NCI-H2227 treated with DMSO at 0.1 percent for 48 hours (cell line): ENCODE measurements at places on chromosomes 2 and 18.

- DNase-seq: no peak
These were observed 91.0 kb downstream of the VWA3B start for GRCh38 chr2:98177986-98178385.

DNA sequence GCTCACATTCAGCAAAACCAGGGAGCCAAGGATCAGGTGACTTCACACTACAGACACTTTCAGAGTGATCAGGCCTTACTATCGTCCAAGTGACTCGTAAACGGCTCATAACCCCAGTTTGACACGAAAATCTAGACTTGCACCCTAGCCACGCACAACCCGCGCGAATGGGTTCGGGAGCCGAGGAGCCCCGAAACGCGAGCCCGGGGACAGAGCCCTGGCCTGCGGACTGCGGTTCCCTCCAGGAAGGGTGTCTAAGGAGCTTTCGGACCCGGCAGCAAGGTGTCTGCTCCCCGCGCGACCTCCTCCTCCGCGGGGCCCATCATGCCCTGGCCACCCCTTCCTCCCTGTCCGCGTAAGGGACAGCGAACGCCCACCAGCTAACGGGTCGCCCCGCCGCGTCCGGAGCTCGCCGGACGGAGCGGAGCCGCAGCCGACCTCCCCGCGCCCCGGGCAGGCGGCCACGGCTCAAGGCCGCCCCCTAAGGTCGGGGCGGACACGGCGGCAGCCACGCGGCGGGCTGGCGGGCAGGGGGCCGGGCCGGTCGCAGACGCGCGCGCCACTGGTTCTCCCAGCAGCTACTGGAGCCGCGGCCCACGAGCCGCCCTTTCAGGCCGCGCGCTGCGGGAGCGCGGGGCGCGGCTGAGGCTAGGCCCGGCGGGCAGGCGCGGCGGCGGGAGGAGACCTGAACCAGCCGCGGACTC, 575 bp downstream of the ATL2 start:
- peak; percentile 20 for DNase-seq

- DNase-seq: no peak
These were observed 237.5 kb downstream of the ZBTB7C start for GRCh38 chr18:48171490-48172188.

DNA sequence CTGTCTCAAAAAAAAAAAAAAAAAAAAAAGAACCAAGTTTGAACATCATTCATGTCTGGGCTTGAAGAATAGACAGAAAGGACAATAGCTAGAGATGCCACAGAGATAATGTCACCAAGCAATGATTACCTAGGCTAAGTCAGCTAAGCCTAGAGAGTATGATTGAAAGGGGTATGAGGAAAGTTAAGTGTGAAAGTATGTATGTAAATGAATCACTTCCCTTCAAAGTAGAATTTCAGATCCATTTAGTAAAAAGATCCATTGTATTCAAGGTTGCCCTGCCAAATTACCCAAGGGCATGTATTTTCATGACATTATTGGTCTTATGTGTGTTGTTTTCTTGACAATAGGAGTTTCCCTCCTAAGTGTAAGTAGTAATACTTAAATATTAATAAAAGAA, 34.1 kb upstream of the SLC39A10 start:
- DNase-seq: no peak

DNA sequence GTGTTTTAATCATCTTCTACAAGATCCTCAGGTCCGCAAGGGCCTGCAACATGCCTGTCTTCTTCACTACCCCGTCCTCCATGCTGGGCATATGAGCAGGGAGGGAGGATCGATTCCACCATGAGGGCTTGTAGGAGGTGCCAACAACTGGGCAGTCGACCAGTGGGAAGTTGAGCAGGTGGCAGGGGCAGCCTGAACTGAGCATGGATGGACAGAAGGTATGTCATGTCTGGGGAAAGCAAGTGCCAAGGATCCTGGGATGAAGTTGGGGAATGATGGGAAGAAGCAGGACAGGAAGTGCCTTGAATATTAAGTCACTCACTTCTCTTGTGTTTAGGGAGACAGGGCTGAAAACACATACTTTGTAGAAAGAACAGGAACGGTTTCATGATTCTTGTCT, 44.7 kb downstream of the CTIF start:
- DNase-seq: no peak

DNA sequence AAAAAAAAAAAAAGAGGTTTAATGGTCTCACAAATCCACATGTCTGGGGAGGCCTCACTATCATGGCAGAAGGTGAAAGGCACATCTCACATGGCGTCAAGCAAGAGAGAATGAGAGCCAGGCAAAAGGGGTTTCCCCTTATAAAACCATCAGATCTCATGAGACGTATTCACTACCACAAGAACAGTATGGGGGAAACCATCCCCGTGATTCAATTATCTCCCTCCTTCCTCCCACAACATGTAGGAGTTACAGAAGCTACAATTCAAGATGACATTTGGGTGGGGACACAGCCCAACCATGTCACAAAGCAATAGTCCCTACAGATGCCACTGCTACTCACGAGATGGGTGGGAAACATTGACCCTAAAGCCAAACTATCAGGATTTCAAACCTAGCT, 392.7 kb upstream of the ID2 start:
- DNase-seq: no peak

- no peak for DNase-seq
These were observed 2.9 kb downstream of the MXD1 start for GRCh38 chr2:69917852-69918251.

DNA sequence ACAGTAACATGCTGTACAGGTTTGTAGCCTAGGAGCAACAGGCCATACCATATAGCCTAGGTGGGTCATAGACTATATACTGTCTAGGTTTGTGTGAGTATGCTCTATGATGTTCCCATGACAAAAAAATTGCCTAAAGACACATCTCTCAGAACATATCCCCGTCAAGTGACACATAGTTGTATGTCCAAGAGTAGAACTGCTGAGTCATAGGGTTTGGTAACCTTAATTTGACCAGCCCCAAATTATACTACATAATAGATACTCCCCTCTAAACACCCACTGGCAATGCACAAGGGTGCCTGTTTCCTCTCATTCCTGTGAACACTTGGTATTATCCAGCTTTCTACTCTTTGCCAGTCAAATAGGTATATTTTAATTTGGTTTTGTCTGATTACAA, 161.6 kb downstream of the LCLAT1 start:
- no peak for DNase-seq

DNA sequence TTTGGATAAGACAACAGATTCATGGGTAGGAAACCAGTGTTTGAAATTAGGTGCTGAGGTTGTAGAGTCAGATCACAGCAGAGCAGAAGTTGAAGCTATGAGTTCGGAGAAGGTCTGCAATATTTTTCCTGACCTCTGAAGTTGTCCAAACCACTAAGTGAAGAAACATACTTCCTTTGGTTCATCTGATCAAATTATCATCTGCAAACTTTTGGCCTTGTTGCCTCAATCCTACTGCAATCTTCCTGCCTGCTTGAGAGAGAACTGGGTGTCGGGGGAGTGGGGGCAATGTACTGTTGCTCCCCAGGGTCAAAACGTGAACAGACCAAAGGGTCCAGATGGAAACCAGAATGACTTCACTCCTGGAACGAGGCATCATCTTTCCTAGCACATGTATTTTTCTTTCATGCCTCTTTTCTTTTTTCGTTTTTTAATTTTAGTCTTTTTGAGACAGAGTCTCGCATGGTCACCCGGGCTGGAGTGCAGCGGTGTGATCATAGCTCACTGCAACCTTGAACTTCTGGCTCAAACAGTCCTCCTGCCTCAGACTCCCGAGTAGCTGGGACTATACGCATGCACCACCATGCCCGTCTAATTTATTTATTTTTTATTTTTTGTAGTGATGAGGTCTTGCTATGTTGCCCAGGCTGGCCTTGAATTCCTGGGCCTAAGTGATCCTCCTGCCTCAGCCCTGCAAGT, 42.7 kb downstream of the RAB31 start:
- no peak for DNase-seq

DNA sequence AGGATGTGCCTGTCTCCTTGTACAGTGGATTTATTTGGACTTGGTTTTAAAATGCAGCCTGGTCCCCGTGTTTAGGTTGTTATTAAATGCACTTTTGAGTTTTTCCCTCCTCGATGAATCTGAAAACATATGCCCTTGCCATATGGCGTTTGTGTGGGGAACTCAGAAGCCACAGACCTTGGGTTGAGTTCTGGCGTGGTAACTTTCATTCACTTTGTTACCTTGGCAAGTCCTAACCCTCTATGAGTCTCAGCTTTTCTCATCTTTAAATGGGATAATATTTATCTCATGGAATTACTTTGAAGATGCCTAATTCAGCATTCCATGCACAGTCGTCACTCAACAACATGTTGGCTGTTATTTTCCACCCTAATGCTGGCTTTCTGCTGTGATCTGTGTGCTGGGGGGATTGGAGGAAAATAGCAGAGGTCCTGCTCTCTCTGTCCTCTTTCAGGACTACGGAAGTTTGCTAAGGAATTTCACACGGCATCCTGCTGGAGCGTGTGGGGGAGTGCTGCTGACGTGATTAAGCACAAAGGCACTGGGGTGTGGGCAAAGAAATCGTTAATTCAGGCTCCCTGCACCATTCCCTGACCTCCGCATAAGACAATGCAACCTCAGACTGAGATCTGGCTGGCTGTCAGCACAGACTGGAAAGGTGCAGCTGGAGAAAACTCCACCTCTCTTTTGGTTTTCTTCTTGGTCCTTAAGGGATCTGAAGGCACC, 61.7 kb downstream of the LDLRAD4 start:
- no peak for DNase-seq

- DNase-seq: no peak
These were observed 9.5 kb downstream of the USP40 start for GRCh38 chr2:233556881-233557736.

DNA sequence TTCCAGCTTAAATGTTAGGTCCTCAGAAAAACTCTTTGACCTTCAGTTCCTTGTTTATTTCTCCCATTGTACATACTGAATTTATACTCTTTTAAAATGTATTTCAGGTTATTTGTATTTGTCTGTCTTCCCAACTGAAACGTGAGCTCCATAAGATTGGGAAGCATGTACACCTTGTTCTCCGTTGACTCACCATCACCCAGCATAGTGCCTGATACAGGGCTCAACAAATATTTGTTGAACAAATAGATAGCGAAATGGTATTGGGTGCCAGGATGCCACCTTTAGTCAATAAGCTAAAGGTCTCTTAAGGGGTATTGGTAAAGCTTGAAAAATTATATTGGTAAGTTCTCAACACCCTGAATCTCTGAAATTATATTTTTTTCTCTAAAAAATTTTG, 1841.3 kb upstream of the CELF4 start:
- no peak for DNase-seq

GRCh38 chr18:35689728-35690127, 108.2 kb downstream of the GALNT1 start:
- DNase-seq: no peak

DNA sequence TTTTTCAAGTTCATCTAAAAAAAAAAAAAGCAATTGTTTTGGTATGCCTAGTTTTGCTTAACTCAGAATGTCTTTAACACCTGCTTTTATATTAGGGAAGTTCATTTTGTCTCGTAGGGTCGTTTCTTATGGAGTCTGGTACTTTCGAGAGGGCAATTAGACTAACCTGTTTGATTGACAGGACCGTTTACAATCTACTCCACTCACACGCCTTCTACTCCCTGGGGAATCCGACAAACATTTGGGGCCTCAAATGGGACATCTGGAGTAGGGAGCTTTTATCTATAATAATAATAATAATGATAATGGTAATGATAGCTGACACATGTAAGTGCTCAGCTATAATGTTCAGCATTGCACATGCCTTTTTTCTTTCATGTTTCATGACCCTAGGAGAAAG, 261.6 kb upstream of the RASGRP3 start:
- peak; percentile 98 for DNase-seq

DNA sequence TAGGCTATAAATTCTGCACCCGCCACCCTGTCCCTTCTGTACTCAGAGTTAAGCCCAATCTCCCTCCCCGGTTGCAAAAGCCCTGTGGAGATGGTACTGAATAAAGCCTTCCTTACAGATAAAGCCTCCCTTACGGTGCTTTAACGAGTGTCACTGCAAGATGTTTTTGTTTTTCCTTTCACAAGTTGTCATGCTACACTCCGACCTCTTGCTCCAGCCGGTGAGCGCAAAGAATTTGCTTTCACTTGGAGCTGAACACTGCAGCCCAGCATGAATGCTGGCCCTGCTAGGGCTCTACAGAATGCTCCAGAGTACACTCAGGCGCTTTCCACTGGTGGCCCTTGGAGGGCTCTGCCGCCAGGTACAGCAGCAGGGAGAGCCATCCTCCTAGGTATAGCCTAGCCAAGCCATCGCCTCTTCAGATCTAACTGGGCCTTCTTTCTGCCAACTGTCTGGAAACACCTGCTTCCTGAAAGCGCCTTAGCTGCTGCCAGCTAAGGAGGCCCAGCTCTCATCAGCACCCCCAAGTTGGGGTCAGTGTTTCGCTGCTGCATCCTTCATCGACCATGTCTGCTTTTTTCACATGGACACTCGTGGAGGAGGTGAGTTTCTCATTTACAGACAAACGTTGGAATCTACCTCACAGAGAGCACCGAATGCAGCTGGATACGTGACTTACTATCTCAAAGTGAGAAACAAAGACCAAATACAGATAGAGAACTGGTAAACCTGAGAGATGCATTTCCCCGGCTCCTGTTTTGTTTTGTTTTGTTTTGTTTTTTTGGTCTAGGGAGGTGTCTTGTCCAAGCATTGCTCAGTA, 13.4 kb upstream of the CREG2 start:
- DNase-seq: no peak

DNA sequence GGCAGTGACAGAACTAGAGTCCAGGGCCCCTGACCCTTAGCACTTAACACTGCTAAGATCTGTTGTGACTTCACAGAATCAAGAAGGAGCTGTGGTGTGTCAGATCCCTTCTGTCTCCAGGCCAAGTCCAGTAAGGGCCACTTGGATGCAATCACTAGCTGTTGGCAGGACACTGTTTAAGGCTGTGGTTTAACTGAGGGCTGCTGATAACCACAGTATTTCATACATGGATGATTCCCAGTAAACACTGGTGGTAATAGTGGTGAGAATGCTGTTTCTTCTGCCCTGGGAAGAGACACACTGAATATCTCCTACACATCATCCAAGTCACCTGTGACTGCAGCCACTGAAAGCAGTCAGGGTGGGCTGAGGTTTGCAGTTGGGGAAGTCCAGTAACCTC, 77.7 kb upstream of the FBXO11 start:
- DNase-seq: no peak

GRCh38 chr2:222000326-222000725, 298.5 kb downstream of the PAX3 start:
- no peak for DNase-seq

DNA sequence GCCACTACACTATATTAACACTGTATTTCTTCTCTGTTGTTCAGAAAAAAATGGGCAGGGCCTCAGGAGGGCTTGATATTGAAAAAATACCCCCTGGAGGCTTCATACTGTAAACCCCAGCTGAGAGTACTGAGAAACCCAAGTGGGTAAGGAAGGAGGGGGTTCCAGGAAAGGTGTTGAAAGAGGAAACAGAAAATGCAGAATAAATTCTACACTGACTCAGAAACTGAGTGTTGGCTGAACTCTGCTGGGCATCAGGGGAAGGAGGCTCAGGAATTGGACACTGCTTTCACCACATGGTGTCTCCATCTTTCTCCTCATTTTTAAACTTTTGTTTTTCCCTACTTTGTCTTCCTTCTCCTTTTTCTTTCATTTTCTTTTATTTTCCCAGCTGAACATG, 253.7 kb downstream of the DYM start:
- DNase-seq: no peak

- no peak for DNase-seq
These were observed 14.8 kb upstream of the SLC66A3 start for GRCh38 chr2:11140492-11140891.
